ENCODE measurements at places on chromosomes 4 and X.

GRCh38 chr4:113064244-113064643, 14.8 kb downstream of the ANK2 start:
- no peak for DNase-seq

DNA sequence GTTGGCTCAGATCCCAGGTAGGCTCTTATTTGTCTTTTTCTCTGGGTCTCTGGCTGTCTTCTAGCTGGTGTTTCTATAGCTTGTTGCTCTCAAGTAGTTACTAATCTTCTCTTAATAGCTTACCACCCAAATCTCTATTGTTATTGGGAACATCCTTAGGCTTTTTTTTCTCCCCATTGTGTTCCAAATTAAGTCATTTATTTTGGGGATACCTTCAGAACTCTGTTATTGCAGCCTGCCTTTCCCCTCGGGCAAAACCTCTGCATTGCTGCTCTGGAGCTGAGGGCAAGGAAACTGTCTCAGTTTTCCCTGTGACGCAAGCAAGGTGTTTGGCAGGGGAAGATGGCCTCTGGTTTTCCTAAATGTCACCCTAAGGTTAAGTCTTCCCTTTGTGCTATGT, 338.1 kb upstream of the ZCCHC13 start:
- DNase-seq = no peak

DNA sequence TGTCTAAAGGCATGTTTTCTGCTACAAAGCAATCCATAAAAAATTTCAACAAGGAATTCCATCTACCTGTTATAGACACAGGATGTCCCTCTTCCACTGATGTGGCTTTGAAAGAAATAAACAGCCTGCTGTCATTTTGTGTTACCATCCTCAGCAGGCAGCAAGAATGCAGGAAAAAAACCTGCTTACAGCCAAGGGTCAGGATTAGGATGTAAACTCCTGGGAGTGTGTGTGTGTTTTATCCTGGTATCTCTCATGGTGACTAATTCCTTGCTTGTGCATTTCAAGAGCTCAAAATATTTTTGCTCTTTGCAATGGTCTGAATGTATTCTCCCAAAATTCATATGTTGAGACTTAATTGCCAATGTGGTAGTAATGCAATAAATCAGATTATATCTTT, 28.6 kb upstream of the SFRP2 start:
- DNase-seq = no peak

DNA sequence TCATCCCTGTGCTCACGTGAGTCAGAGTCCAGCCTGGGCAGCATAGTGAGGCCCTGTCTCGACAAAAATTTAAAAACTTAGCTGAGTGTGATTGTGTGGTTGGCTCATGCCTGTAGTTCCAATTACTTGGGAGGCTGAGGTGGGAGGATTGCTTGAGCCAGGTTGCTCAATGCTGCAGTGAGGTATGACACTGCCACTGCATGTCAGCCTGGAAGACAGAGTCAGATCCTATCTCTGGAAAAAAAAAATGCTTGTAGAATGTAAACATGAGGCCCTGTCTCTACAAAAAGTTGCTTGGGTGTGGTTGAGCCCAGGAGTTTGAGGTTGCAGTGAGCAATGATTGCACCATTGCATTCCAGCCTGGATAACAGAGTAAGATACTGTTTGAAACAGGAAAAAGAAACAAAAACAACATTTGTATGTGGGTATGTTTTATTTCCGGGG, 11.3 kb upstream of the YTHDC1 start:
- DNase-seq = peak; percentile 41

GRCh38 chr4:52203351-52203750, 152.2 kb downstream of the SPATA18 start:
- no peak for DNase-seq

- DNase-seq = no peak
Observed at GRCh38 chr4:157246964-157247363, 26.4 kb downstream of the GRIA2 start.

- peak; percentile 0 for DNase-seq
Observed at GRCh38 chrX:121308276-121308805, 260.9 kb downstream of the GLUD2 start.

DNA sequence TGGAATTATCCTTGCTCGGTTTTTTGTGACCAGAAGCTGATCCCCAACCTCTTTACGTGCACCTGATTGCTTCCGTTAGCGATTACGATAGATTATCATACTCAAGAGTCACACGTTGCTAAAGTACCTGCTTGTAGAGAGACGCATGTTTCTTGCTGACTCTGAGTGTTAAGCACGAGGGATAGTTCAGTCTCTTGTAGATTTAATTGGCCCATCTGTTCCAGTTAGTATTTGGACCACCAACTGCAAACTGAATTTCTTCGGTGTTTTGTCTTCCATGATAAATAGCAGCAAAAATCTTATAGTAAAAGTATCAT, 516 bp upstream of the COX18 start:
- no peak for DNase-seq

DNA sequence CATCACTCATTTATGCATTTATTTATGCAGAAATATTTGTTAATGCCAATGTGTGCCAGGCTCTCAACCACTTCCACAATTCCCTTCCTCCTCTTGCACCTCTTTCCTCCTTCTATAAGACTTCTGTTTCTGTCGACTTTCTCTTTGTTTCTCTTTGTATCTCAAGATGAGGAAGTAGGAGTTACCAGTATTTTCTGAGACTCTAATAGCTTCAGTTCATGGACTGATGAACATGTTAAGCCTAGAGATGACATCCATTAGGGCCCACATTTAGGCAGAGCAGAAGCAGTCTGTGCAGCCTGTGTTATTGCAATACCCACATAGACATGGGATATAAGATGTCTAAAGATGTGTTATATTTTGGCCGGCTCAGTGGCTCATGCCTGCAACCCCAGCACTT, 241.8 kb upstream of the SMIM31 start:
- no peak for DNase-seq

DNA sequence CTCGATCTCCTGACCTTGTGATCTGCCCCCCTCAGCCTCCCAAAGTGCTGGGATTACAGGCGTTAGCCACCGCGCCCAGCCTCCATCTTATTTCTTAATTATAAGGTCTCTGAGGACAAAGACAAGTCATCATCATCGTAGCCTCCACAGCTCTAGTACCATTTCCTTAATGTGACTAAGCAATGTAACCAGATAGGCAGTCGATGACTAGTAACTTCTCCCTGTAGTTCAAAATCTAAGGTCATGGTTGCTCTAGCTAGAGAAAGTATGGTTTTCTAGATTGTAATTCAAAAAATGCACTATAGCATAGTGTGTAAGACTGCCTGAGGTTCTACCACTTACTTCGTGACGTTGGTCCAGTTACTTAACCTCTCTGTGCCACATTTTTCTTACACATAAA, 6.9 kb downstream of the SLC39A8 start:
- DNase-seq = peak; percentile 48

DNA sequence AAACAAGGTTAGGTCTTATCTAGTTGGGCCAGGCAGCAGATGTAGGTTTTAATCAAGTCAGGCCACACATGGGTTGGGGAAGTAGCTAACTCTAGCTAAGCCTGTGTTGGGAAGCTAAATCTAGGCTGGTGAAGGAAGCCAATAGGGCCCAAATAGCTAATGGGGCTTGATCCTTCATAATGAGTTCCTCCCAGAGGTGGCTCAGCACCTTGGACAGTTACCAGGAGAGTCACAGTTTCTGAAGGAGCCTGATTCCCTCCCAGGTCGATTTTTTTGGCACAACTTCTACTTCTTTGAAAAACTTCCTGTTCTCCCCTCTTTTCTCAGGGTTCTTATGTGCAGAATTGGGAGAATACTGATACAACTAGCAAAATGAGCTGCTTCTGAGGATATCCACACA, 242.5 kb upstream of the PRPS2 start:
- peak; percentile 41 for DNase-seq

- DNase-seq = peak; percentile 3
Observed at GRCh38 chr4:106806158-106806797, 229.8 kb downstream of the DKK2 start.

DNA sequence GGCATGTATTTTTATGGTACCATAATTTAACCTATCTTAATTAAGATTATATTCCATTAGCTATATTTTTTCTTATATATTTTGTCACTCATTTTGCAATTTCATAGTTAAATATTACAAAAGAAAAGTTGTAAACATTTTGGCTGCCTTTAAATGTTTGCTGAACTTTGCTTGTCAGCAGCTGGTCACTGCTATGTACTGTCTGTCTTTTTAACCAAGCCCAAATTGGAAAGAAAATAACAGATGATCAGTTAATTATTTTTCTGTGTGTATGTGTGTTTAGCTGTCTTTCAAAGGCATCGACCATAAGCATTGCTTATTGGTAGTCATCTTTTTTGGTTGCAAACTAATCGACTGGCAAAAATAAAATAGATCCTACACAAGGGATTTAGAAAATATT, 54.4 kb upstream of the SMAD1 start:
- DNase-seq = no peak

DNA sequence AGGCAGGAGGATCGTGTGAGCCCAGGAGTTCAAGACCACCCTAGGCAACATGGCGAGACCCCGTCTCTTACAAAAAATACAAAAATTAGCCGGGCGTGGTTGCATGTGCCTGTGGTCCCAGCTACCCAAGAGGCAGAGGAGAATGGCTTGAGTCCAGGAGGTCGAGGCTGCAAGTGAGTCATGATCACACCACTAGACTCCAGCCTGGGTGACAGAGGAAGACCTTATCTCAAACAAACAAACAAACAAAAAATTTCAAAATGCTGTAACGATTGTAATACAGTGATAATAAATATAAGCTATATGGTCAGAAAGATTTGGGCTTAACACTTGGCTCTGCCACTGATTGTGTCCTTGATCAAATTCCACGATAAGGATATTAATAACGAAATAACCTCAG, 24.2 kb downstream of the SLC25A4 start:
- peak; percentile 15 for DNase-seq

DNA sequence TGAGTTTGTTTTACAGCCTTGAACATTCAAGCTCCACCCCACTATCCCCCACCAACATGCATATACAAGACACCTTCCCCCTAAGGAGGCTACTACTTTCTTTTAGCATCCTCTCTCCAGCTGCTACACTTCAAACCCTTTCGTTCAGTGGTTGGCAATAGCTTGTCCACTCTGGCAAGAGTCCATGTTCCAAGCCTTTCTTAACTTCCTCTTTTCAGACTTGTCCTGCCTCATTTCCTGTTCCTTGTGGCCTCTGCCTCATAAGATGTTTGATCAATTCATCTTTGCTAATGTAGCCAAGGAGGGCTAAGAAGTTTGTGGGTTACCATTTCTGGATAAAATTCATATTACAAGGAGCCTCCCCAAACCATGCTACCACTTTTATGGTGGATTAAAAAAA, 20.8 kb upstream of the ZCCHC12 start:
- no peak for DNase-seq

GRCh38 chr4:156901871-156902270, 69.7 kb downstream of the PDGFC start:
- peak; percentile 49 for DNase-seq

DNA sequence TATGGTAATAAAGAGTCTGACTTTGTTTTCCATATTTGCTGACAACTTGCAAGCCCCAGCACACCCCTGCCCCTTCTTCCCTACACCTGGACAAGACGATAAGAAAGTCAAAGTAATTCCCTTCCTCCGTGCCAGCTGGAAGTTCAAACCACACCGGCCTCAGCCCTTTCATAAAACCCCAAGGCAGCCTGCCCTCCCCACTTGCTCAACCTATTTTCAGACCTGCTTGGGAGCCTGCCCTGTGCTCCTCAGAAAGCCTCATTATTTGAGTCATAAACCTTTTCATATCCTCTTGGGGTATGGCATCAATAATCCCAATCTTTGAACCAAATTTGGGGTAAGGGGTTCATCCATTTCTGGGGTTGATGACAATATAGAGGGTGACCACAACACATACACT, 29.5 kb downstream of the NIPAL1 start:
- DNase-seq = no peak

- DNase-seq = no peak
Observed at GRCh38 chr4:89243733-89244252, 63.8 kb downstream of the GPRIN3 start.

GRCh38 chr4:151921386-151921785, 160.6 kb upstream of the GATB start:
- DNase-seq = peak; percentile 34

DNA sequence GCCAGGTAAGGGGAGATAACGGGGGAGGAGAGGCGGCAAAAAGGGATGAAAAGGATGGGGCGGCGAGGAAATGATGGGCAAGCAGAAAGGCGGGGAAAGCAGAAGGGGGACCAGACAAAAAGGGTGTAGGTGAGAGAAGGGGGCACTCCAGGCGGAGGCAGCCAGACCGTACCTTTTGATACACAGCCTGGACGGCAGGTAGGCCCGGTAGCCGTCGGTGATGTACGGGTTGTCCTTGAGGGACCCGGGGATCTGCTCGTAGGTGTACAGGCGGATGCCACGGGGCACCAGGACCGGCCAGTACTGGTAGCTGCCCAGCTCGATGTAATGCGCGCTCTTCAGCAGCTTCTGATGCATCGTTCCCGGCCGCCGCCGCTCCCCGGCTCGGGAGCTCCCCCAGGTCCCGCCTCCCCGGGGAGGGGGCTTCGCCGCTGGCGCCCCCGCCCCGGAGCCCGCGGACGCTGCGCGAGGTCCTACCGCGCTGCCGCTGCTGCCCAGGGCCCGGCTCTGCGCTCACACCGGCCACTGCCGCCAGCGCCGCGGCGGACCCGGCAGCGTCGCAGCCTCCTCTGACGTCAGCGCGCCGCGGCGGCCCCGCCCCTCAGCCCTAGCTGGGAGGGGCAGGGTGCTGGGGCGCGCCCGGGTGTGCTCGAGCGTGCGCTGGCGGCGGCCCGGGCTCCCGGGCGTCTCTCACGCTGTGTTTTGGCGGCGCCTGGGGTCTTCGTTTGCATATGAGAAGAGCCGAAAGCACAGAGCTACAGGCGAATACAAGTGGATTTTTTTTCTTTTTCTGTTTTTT, at the start of gene PAQR3:
Gene PAQR3, minus strand, starts transcription at position 571 of the 799 bp plus-strand sequence. Its CDS starts 214 bp downstream, at position 357.
- peak; percentile 78 for DNase-seq

DNA sequence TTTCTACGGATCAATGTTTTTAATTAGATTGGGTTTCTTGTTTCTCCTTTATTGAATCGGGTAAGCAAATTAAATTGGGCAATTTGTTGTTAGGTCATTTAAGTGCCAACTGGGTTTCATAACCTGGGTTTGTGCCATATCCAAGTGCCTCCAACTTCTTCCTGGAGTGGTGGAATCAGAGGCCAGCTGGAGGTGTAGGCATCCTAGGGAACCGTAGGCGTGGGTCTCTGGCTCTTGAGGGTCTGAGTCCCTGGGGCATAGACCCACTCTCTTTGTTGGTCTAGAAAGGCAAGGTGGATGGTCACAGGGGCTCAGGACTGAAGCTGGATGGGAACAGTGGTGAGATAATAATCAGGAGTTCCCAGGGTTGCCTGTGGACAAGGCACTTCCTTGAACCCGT, 18.3 kb downstream of the CNGA2 start:
- DNase-seq = no peak

GRCh38 chrX:16039834-16040233, 83.5 kb upstream of the GRPR start:
- no peak for DNase-seq

DNA sequence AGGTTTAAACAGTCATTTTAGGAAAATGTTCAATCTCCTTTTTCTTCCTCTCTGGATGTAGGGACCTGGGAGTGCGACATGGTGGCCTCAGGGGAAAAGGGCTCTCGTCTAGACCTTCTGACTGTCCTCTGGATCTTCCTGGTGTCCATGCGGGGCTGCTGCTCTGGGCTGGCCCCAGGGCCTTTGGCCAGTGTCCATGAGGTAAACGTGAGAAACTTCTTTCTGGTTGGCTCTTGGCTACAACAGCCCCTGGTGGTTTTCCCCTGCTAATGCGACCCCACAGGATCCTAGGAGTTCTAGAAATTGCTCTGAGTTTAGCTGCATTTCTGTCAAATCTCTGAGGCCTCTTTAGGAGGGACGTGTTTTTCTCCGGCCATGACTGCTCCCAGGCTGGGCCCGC, 85.7 kb downstream of the MFAP3L start:
- DNase-seq = peak; percentile 5

Data from LHCN-M2 (cell line).